Stomach (tissue), 19 donors: ENCODE measurements at places on chromosomes 7 and 10. TPM values are rescaled to one million over a fixed set of nuclear protein-coding genes. Genes with fewer than 3 reads are reported as not detected.

DNA sequence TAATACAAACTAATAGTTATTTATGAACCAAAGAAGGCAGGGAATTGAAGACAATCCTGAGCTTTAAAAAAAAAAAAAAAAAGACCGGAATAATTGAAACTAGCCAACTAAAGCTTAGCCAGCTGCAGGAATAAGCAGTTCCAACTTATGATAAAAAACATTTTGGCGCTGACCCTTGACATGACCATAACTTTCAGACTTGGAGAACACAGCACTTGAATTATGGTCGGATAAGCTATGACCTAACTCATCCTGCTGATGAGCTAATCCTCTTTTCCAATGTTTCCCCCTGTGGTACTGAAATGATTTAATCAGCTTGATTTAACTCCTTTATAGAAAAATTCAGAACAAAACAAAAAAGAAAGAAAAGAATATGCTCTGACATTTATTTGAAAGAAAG lies 181.8 kb downstream of the DGKB start:
- DNase-seq, result peak; percentile 62

DNA sequence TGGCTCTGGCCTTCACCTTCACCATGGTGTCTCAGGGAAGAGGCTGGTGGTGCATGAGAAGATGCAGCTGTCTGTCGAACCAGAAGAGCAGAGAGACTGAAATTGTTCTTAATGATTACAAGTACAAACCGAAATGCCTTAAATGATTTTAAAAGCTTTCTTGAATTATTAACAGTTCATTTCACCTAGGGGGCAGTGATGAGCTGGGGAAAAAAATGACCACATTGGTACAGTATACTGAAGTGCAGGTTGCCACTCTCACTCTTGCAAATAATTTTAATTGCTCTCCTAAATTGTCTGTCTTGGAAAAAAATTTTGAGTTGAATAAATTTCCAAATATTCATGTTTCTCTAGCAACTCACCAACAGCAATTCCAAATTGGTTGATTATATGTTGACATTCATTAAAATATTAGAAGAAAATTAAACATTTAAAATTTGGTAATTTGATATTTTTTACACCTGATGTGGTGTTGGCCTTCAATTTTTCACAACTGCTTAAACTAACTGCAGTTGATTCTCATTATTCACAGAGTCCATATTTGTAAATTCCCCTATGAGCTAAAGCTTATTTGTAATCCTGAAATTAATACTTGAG lies 692.6 kb downstream of the ZWINT start:
- peak; percentile 15 for DNase-seq

The ZNF853 gene
- 8.6 TPM for total RNA-seq

The FGFR2 gene
- total RNA-seq, result 84.0 TPM

GRCh38 chr10:103691723-103692435 lies 163.5 kb downstream of the SH3PXD2A start:
- DNase-seq, result no peak

DNA sequence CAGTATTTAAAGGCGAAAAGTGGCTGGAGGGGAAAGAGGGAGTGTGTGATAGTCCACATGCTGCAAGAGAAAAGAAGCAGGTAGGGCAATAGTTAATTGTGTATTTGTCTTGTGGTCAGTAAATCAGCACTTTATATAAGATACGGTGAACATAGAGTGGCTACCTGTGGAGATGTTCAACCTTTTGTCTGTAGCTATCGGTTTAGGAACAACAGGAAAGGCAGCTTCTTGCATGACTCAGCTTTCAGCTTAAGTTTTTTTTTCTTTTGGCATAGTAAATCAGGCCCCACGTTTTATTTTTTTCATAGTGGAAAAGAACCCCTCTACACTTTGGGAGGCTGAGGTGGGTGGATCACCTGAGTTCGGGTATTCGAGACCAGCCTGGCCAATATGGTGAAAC lies 14.2 kb upstream of the MTPN start:
- DNase-seq, result no peak

GRCh38 chr10:26938578-26938977 lies 77.8 kb upstream of the ABI1 start:
- DNase-seq, result no peak

DNA sequence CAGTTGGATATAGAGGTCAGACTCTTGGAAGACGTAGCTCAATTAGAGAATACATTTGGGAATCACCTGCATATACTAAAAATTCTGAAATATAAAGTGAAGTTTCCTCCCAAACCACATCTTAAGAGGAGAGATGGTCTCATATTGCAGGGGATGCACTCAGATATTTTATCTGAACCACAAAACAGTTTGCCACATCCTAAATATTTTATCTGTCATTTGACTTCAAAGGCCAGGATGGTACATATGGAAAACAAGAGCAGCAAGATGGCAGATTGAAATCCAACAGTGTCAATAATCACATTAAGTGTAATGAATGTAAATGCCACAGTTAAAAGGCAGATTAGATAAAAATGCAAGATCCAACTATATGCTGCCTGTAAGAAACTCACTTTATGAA lies 97.1 kb downstream of the GALNT11 start:
- DNase-seq, result no peak

The UBE2D4 gene
- 6.8 TPM for total RNA-seq

The LRRTM3 gene
- not detected for total RNA-seq

DNA sequence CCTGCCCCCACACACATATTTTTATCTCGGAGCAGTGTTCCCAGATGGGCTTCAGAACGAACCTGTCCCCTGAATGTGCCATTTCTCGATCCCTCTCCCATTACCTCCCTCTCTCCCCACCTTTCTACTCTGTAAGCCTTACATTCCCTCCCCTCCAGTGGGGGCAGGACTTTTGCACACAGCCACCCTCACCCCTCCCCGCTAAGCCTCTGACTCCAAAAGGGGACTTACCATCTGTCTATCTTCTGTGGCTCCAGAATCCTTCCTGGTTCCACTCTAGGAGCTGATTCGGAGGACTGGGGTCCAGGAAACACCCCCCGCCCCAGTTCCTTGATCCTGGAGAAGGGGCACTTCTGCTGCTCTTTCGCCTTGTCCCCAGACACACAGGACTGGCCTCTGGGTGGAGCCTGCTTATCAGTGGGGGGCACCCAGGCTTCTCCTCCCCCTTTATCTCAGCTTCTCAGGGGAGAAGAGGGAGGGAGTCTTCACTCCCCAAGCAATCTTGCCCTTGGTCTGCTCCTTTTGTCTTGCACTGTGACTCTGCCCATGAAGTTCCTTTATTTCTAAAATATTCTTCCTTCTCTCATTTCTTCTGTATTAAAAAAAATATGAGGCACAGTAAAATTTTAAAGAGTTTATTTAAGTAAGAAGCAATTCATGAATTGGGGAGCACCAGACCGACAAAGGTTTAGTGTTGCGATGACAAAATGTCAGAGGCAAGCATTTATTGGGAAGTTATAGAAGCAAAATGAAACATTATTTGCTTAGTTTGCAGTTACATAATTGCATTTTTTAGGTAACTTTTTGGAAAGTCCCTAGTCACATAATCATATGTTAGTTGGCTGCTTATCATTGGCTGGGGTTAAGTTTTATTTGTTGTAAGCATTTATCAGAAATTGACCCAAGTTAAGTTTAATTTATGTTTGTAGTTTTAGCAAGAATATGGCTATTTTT lies at the start of gene KEL:
TSS of gene KEL (minus strand) at position 391 of the 954 bp plus-strand sequence. CDS start at position 234, 157 bp downstream.
- no peak for DNase-seq

GRCh38 chr10:71868192-71868697 lies 17.2 kb upstream of the PSAP start:
- no peak for DNase-seq

GRCh38 chr7:80916770-80917741 lies 1.8 kb downstream of the SEMA3C start:
- DNase-seq, result no peak

DNA sequence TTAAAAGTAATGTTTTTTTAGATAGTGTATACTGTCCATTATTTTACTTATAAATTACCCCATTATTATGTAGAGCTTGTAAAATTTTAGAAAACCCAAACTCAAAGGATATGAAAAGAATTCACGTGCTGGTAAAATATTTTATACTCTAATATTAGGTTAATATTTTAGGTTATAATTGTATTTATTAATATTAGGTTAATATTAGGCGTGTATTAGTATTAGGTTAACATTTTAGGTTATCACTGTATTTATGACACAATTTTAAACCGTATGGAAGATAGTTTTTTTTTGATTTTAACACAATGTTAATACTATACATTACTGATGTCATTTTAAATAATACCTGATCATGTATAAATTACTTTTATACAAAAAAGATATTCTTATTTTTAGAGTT lies 48.5 kb downstream of the ARL4A start:
- DNase-seq, result no peak
